ENCODE measurements at places on chromosomes 13 and 19.

DNA sequence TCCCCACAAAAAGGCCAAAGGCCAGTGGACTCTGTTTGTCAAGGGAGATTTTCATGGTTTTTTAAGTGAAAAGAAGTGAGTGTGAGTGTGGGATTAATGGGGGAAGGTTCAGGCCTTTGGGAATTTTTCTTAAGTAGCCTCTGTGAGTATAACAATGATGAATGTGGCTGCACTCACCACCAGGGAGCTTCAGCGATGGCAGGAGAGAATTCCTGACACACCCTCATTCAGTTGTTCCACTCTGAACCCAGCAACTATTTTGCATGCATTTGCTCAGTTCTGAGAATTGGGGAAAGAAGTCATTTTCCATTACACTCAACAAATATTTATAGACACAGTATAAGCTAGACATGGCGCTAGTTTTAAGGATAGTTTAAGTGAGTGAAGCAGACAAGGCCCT is 117.9 kb downstream of the CCNA1 start:
- DNase-seq = no peak

DNA sequence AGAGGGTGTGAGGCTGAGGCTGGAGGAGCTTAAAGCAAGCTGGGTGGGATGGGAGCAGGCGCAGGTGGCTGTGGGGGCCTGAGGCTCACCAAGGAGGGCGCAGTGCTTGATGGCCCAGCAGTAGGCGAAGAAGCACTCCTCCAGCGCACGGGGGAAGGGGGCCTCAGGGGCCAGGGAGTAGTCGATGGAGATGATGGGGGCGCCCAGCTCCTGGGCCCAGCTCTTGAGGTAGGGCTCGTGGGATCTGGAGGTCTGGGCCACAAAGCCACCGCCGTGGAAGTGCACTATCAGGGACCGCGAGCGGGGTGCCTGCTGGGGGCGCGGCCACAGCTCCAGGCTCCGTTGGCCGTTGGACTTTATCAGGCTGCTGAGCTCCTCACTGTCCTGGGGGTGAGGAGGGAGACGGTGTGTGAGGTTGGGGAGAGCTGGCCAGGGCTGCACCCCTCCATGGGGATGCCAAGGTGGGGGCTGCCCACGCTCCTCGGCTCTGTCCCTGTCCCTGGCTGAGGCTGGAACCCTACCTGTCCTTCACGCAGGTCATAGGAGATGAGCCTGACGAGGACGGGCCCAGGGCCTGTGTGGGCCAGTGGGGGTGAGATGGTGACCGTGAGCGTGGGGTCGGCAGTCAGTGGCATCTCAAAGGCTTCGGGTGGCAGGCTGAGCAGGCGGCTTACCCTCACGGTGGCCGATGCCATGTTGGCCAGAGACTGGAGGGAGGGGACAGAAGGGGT is 17.2 kb upstream of the CNFN start:
- DNase-seq = no peak

GRCh38 chr19:48999481-49000325 is 6.0 kb downstream of the RUVBL2 start:
- peak; percentile 72 for DNase-seq

DNA sequence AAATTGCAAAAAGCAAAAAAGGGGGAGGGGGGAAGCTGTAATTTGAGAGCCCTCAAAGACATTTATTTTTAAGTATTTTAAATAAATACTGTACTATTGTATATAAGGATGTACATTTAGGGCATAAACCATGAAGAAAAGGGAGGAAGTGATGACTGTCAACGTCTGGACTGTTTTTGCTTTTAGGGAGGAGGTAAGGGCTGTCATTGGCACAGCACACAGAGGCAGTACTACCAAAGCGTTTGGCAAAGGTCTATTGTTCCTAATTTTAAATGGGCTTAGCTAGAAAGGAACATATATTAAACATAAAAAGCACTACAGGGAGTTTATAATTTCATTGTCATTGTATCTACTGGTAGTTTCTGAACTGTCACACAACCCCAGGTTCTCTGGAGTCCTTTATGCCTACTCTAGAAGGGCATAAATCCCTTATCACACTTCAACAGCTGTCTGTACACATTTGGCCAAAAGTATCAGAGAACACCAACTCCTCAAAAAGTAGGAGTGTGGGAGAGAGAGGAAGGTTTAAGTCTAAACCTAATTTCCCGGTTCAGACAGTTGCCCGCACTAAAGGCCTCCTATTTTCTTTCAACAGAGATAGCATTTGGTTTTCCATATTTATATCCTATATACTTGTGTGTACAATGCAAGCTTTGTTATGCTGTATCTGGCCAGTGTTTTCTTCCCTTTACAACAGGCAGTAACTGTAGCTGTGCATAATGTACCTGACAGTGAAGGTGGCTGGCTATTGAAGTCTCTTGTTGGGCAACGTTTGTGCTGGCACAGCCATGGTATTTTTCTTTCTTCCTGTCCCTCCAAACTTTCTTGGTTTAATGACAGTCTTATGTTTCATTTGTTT is 406.2 kb downstream of the KLF5 start:
- no peak for DNase-seq

DNA sequence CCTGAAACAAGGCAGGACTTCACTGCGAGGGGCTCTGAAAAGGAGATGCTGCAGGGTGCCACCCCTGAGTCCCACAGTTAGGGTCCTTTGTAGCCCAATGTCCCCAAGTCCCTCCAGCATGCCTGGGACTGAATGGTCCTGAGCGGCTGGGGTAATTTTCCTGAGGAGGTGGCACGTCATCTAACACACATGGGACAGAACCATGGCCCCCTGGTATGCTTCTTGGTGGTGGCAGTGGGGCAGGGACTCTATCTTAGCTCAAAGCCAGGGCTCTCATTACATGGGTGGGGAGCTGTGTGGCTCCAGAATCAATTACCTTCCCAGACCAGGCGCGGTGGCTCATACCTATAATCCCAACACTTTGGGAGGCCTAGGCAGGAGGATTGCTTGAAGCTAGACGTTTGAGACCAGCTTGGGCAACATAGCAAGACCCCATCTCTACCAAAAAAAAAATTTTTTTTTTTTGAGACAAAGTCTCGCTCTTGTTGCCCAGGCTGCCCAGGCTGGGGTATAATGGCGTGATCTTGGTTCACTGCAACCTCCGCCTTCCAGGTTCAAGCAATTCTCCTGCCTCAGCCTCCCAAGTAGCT is 7.9 kb upstream of the SLC7A9 start:
- no peak for DNase-seq

DNA sequence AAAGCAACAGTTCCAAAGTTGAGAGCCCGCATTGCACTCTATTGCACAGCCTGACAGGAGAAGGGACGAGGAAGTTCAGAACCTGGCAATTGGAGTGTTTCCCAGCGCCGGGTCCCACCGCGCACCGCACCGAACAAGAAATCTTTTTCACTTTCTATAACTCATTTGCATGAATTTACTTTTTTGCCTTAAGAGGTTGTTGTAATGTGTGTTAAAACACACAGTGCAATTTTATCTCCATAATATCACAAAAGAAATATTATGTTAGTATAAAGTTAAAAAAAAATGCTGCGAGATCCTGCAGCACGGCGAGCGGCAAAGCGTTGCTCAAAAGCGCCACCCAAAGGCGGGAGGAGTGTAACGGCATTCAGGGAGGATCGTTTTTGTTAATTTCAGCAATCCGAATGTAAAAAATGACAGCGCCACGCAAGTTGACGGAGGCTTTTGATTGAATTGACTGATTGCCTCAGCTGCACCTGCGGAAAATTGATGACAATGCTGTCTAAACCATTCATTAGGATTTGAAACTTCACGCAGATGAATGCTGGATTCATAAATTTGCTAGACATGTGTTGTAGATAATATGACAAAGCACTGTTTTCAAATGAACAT is 303.6 kb upstream of the ZNF507 start:
- DNase-seq = peak; percentile 64

DNA sequence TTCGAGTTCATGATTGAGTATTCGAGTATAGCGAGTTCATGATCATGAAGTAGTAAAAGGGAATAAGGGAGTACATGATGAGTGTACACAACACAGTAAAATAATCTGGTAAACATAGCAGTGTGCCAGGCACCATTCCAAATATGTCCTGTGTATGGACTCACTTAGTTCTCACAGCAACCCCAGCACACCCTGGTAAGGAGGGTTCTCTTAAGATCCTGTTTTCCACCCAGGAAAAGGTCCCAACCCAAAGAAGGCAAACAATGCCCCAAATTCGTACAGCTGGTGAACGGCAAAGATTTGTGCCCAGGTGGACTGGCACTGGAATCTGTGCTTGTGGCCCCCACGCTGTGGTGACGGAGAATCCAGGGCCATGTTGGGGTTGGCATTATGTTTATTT is 21.4 kb downstream of the HPN start:
- DNase-seq = no peak

DNA sequence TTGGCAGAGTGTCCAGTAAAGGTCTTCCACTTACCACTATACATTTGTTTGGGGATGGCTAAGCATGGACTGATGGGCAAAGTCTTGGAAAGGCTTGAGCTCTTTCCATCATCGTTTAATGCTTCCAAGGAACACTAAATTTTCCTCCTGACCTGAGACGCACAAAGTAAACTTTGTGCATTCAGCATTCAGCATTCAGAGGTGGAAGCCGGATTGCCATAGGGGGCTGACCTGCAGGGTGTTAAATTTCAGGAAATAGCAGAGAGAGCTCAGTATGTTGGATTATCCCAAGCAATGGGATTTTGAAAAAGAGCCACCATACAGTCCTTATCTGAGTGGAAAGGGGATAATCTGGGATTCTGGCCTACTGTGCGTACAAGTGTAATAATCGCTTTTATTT is 14.0 kb downstream of the ZNF552 start:
- no peak for DNase-seq

DNA sequence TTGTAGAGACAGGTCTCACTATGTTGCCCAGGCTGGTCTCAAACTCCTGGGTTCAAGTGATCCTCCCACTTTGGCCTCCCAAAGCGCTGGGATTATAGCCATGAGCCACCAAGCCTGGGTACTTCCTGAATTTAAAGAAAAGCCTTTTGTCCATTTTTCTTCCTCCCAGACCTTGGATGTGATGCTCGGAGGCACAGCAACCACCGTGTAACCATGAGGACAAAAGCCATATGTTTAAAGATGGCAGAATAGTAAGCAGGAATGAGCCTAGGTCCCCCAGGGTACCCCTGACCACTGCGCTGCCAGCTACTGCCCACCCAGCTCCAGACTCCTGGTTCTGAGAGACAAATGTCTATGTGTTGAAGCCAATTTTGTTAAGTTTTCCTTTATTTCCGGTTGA is 31.1 kb downstream of the ZC3H4 start:
- no peak for DNase-seq

DNA sequence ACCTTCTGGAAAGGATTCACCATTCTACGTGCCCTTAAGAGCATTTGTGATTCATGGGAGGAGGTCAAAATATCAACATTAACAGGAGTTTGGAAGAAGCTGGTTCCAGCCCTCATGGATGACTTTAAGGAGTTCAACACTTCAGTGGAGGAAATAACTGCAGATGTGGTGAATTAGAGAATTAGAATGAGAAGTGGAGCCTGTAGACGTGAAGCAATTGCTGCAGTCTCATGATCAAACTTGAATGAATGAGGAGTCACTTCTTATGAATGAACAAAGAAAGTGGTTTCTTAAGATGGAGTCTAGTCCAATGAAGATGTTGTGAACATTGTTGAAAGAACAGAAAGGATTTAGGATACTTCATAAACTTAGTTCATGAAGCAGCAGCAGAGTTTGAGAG is 129.1 kb downstream of the TNFRSF19 start:
- no peak for DNase-seq

- no peak for DNase-seq
Measured at GRCh38 chr19:32189956-32190706, 155.3 kb upstream of the ZNF507 start.

DNA sequence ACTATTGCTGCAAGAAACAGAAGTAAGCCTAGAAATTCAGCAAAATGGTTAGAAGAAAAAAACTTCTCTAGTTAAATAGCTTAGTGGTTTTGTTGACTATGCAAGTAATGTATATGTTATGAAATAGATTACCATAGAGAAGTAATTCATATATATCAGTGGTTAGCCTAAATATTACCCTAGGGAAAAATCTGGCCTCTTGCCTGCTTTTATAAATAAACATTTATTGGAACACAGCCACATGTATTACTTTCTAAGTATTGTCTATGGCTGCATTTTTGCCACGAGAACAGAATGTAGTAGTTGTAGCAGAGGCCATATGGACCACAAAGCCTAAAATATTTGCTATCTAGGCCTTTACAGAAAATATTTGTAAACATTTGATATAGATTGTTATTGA is 1471.7 kb upstream of the PRR20A start:
- DNase-seq = no peak

- DNase-seq = no peak
Measured at GRCh38 chr19:39645800-39646411, 9.8 kb upstream of the LGALS16 start.

GRCh38 chr13:48400850-48401291 is 12.0 kb downstream of the LPAR6 start:
- no peak for DNase-seq

- no peak for DNase-seq
Measured at GRCh38 chr13:79413521-79413920, 7.5 kb upstream of the RBM26 start.

DNA sequence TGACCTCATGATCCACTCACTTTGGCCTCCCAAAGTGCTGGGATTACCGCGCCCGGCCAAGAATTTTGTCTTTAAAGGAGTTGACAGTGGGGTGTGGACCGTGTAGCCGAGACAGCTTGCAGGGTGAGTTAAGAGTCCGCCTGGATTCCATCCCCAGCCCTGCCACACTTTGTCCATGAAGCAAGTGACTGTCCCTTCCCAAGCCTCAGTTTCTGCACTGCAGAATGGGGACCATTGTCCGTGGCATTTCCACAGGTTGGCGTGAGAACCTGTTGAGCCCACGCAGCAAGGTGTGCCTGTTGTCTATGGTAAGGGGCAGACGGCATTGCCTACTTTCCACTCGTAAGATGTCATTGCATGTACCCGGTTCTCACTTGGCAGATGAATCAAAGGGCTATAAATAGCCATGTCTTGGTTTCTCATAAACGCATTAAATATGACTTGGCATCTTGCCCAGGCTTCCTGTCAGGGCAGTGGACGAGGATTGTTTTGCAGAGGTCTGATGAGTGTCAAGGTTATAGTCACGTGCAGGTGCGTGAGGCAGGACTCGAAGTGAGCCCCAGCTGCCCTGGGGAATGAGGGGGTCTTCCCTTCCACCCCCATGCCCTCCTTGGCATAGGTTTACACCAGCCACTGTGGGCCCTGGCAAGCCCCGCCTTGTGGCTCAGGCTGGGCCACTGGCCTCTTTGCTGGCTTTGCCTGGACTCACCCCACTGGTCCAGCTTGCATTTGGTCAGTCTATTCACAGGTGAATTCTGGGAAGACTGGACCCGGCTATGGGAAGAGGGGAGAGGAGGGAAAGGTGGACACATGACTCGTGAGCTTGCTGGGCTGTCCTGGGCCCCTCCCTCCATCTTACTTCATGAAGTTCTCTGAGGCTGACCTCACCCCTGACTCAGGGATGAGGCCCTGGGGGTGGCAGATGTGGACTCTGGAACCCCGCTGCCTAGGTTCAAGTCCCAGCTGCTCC is 14.6 kb downstream of the FAM187B start:
- no peak for DNase-seq

GRCh38 chr13:107238262-107238981 is 670.5 kb upstream of the ARGLU1 start:
- DNase-seq = no peak
